Aorta (tissue), 5 donors: ENCODE measurements at places on chromosomes 7 and 10. TPM values are rescaled to one million over a fixed set of nuclear protein-coding genes. Genes with fewer than 3 reads are reported as not detected.

GRCh38 chr7:153886506-153887441 is 165.4 kb upstream of the DPP6 start:
- peak; percentile 72 for DNase-seq

DNA sequence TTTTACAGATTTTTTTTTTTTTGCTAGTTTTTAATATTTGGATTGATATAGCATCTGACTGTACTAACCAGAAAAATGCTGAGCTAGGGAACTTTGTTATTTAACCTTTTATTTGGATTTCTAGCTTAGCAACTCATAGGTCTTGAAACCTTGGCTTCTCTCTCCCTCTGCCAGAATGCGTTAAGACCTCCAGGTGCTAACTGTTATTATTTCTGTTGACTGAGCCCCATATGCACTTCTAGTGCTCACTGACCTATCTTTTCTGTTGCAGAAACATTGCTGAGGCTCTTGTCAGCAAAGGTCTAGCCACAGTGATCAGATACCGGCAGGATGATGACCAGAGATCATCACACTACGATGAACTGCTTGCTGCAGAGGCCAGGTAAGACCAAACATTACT is 143.6 kb downstream of the LRRC4 start:
- no peak for DNase-seq

- no peak for DNase-seq
Measured at GRCh38 chr10:6386960-6387359, 184.2 kb downstream of the PFKFB3 start.

Gene AFAP1L2
- 16.3 TPM for total RNA-seq

Gene ZRANB1
- 32.4 TPM for total RNA-seq

- no peak for DNase-seq
Measured at GRCh38 chr7:1024331-1024841, 20.0 kb upstream of the GPR146 start.

- DNase-seq: peak; percentile 26
Measured at GRCh38 chr10:70563230-70563629, 39.3 kb downstream of the PRF1 start.

DNA sequence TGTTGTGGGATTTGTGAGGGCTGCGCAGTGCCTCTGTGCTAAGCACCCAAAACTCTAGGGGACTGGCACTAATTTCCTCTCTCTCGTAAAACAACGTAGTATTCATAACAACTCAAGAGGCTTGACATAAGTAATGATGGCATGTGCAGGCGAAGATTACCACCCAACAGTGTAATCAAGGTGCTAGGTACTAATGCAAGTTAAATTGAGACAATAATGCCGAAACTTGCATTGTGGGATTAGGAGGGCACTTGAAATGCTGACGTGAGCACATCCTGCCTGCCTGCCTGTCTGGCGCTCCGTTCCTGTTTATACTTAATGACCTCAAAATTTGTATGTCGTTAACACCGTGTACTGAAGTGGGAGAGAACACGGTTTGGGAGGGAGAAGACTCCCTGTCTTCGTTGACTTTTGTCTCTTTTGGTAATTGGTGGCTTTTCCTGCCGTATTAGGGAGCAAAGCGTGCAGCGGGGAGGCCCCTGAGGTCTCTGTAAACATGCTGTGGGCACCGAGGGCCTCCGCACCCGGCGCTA is 139.0 kb downstream of the MGMT start:
- no peak for DNase-seq

GRCh38 chr7:151046603-151047573 is 1.4 kb upstream of the ASIC3 start:
- DNase-seq: peak; percentile 77

DNA sequence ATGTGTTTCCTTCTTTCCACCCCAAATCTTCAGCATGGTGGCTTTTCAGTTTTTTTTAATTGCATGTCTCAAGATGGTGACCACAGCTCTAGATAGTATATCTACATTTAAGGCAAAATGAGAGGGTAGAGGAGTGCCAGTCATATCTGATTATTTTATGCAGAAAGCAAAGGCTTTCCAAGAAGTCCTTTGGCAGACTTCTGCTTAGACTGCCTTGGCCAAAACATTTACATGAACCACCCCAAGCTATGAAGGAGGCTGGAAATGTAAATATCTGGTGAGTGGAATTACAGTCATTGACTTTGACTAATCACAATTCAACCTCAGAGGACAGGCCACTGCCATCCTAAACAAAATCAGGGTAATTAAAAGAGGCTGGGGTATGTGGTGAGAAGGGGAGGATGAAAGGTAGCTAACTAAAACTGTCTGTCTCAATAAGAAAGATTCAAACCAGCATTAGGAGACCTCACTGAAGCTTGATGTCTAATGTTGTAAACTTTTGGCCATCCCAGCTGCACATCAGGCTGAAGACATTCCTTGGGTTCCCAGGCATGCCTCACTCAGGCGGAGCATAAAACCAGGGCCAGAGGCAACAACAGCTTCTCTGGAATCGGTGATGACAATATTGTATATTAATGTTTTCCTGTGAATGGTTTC is 53.4 kb downstream of the PPP1R3C start:
- no peak for DNase-seq

Gene PNLIPRP1
- 1.4 TPM for total RNA-seq
